ENCODE measurements at places on chromosomes 6 and 20. TPM values are rescaled to one million over a fixed set of nuclear protein-coding genes. Genes with fewer than 3 reads are reported as not detected.

DNA sequence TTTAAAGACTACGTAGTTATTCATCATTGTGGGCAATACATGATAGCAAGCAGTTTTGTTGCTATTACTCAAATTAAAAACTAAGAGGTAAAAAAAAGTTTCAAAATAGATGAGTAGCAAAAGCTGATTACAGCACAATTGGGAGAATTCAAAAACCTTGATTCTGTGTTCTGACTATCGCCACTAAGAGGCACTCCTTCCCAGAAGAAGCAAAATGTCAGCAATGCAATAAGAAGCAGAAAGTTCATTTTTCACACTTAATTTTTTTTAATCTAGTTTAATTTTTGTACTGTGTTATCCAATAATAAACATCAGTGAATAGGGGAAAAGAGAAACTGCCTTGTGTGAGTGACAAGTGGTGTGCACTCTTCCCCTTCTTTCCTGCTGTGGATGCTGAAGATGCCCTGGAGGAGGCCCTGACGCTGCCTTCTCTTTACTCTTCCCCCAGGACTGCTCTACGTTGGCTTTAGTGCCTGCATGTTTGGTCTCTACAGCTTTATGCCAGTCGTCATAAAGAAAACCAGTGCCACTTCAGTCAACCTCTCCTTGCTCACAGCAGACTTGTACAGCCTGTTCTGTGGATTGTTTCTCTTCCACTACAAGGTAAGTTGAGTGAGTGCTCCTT lies 263.2 kb upstream of the PLN start:
- DNase-seq = no peak

- DNase-seq = no peak
Observed at GRCh38 chr6:69570106-69570505, 226.7 kb downstream of the LMBRD1 start.

The COL9A3 gene
- total RNA-seq = 0.35 TPM

The JPH2 gene
- total RNA-seq = 0.12 TPM
